Right cardiac atrium (tissue), 5 donors: ENCODE measurements at places on chromosomes 7 and 10. TPM values are rescaled to one million over a fixed set of nuclear protein-coding genes. Genes with fewer than 3 reads are reported as not detected.
A peak's percentile ranks its signal among the peaks of the same experiment; 100 is the strongest.

DNA sequence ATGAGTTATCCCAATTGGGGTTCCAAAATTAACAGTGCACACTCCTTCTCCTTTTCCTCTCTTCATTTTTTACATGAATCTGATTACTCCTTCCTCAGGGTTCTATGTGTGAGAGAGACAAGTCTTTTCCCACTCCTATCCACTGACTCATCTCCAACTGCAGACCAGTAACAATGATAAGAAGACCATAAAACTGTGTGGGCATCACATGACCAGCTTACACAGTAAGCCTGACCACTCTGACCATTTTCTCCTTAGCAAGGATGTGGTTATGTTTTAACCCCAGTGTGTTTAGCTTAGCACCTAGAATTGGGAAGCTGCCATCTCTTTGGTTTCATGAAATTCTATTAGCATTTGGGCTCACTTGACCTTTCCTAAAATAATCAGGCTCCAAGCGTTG lies 145.0 kb upstream of the CALCR start:
- no peak for DNase-seq

The GPR15LG gene
- total RNA-seq: not detected

The SNX10 gene
- total RNA-seq: 3.0 TPM

DNA sequence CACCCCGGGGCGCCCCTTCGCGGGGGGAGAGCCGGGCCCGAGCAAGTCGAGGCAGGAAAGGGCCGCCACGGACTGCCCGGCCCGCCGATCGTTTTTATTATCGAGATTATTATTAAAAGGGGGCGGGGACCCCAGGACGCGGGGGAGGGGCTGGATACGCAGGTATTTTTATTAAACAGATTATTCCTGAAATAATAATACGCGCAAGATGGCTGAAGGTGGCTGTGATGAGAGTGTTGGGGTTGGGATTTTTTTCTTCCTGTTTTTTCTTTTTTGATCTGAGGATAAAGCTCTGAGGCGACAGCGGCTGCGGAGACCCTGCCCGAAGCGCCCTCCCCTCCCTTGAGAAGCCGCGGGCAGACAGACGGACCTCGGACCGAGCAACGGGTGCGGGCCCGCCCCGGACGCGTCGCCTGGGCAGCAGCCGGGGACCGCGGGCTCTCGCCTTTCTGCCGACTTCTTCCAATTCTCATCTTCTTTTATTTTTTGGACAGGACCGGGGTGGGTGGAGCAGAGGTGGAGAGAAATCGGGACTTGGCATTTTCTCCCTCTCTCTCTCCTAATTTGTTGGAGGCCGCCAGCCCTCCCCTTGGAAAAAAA lies 1.4 kb upstream of the TRIM8 start:
- DNase-seq: peak; percentile 89

DNA sequence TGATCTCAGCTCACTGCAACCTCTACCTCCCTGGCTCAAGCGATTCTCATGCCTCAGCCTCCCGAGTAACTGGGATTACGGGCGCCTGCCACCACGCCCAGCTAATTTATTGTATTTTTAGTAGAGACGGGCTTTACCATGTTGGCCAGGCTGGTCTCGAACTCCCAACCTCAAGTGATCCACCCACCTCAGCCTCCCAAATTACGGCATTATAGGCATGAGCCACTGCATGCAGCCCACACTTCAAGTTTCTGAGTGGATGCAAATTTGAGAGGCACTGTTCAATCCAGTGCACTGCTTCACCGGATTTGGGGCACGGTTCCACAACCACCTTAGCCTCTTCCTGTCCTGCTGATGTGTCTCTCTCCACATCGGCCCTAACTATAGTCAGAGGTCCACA lies 16.5 kb downstream of the CNPY1 start:
- DNase-seq: no peak

The NANOS1 gene
- total RNA-seq: 2.8 TPM

GRCh38 chr10:22874189-22874854 lies 53.5 kb upstream of the ARMC3 start:
- DNase-seq: peak; percentile 53

The PIK3AP1 gene
- total RNA-seq: 3.6 TPM

- no peak for DNase-seq
Measured at GRCh38 chr10:89164080-89164479, 43.0 kb downstream of the CH25H start.

DNA sequence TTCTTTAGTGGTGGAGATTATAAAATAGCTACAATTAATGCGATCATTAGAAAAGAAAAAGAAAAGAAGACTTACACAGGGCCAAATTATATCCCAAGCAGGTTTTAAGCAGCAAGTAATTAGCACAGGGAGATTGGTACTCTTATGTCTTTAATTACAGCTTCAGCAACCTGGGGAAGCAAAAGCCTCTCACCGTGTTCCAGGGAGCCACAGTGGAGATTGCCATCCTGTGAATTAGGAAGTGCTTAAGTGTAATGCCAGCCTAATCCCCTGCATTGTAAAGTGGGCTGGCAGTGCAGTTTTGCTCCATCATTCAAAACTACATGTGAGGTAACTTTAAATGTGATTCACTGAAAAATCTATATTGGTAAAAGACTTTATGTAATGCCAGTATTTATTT lies 533.5 kb upstream of the COBL start:
- DNase-seq: no peak

The RTKN2 gene
- 0.17 TPM for total RNA-seq

- DNase-seq: no peak
Measured at GRCh38 chr7:19352305-19352695, 207.1 kb upstream of the FERD3L start.

The INSIG1 gene
- total RNA-seq: 16.5 TPM

The DDX50 gene
- 23.6 TPM for total RNA-seq

DNA sequence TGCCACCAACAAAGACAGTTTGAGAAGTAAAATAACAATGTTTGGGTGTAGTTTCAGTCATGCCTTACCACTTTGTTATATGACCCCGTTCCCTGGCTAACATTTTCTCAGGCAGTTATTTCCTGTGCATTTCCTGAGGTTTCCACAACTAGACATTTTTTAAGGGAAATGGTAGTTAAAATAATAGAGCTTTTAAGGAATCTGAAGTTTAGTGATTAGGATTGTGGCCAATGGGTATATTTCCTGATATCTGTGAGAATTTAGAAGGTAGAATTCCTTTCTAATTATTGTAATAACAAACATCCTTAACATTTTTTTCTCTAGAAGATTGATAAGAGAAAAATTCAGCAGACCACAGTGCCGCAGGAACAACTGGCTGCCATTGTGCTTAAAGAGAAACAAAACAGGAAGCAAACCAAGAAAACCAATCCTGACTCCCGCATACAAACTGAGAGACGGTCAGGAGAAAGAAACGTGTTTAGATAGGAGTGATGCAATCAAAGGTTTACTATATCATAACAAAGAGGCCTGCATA lies 193.6 kb downstream of the MBL2 start:
- DNase-seq: no peak

GRCh38 chr7:144730224-144730623 lies 105.6 kb downstream of the TPK1 start:
- DNase-seq: no peak

- DNase-seq: no peak
Measured at GRCh38 chr10:106957823-106958588, 206.5 kb downstream of the SORCS1 start.

The VPS37D gene
- total RNA-seq: 2.1 TPM
